Activated T-cell treated with anti-CD3 and anti-CD28 coated beads, Interleukin-2, amount 50 U/mL, for 72 hours (primary cell): ENCODE measurements at places on chromosomes 11 and 22. TPM values are rescaled to one million over a fixed set of nuclear protein-coding genes. Genes with fewer than 3 reads are reported as not detected.
A peak's percentile ranks its signal among the peaks of the same experiment; 100 is the strongest.

- no peak for DNase-seq
Measured at GRCh38 chr22:39308614-39309363, 10.6 kb downstream of the RPL3 start.

CDC45 gene
- total RNA-seq, result 119 TPM

DNA sequence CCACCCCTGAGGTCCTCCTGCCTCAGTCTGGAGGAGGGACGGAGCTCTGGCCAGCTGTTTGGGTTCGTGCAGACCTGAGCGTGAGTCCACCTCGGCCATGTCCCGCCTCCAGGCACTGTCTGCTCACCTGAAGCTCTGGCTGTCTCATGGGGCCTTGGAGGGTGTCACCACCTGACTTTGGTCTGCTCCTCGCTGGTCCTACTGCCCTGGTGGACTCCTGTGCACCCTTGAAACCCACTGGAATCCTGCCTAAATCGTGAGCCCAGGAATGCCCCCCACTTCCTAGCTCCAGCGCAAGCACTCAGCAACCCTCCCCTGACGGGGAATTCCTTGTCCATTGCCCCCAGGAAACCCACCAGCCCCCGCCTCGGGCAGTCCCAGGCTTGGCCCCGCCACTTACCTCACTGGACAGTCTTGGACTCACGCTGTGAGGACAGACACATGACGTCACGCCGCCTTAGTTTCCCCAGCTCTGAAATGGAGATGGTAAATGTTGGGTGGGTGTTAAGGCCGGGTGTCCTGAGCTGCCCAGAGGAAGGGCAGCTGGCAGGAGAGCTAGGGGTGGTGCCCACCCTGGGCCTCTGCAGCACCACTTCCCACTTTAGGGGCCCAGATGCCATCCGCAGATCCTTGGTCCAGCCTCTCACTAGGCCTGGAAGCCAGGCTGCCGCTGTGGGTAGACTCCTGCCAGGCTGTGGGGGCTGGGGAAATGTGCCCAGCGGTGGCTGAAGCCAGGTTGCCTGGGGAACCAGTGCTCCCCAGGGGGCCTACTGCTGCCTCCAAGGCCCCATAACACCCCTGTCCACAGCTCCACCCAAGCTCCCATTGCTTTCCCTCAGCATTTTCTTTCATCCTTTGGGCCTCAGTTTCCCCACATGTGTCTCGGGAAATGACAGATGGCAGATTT, 18.2 kb upstream of the TBX1 start:
- no peak for DNase-seq

DNA sequence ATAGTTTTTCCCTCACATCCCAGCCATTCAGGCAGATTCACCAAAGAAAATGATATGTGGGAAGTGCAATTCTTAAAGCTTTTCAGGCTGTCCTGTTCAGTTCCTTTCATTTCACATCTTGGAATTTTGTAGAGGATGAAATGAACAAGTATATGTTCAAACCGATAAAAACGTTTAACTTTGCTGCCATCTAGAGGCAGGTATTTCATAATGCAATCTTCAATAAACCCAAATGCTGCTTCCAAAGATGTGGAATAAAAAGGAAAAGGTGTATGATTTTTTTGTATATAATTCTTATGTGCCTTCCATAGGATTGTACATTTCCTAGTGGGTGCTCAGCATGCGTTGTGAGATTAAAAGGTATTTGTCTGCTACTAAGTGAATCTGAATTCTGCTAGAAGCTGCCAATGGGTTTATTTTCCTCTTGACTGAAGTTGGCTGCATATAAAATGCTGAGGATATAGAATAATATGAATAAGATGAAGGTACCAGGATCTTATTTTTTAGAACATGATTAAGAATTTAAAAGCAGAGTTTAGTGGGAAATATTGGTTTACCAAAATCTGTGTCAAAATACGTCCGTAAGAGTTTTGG, 199.3 kb downstream of the PGR start:
- no peak for DNase-seq

DNA sequence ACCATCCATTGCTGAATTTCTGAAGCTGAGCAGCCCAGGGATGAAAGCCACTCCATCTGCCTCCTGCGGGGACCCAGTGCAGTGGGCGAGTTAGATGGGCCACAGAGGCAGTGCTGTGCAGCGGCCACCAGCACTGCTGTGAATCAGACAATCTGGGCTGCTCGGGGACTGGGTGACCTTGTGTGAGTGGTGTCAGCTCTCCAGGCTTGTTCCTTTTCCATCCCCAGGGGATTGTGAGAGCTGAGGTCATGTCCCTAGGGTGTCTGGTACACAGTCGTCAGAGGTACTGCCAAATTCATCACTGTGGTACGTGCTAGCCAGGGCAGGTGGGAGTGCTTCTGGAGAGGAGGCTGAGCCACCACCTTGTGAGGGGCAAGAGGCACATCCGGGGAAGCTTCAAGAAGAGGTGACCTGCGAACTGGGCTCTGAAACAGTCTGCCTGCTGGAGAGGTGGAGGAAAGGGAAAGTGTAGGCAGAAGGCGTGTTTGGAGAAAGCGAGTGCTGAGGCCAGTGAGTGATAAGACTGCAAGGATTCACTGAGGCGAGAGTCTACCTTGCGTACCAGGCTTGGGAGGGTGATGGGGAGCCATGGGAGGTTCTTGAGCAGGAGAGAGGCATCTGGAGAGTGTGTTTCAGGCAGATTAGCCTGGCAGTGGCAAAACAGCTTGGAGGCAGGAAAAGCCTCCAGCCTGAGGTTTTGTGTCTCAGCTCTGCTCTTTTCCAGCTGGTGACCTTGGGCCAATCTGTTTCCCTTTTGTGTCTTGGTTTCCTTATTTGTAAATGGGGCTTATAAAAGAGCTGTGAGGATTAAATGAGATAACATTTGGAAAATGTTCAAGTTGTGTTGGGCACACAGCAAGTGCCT, 22.7 kb downstream of the CACNA1I start:
- DNase-seq, result no peak

- no peak for DNase-seq
Measured at GRCh38 chr22:45210577-45210976, 30.1 kb downstream of the KIAA0930 start.

- no peak for DNase-seq
Measured at GRCh38 chr11:45993531-45994001, 71.1 kb downstream of the LARGE2 start.

GRCh38 chr11:112163875-112164685, at the start of gene IL18:
IL18 (minus strand) TSS chr11:112164094; CDS start chr11:112155053, 9,041 bp downstream.
- DNase-seq, result no peak

DNA sequence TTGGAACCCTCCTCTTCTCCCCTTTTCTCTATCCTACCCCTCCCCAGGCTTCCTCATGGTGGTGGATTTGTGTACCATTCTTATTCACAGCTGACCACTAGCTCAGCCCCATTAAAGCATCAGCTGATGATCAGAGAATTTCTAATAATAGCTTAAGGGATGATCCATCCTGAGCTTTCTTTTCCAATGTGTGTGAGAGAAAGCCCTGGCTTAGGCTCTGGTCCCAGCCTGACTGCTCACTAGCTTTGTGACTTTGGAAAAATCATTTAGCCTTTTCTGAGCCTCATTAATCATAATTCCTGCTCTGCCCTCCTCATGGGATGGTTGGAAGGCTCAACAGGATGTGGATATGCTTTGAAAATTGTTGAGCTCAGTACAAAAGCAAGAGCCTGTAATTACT, 26.3 kb upstream of the CCDC90B start:
- no peak for DNase-seq

GRCh38 chr11:46281371-46281831, 3.9 kb downstream of the CREB3L1 start:
- DNase-seq, result no peak

ZNF280A gene
- total RNA-seq, result not detected

DNA sequence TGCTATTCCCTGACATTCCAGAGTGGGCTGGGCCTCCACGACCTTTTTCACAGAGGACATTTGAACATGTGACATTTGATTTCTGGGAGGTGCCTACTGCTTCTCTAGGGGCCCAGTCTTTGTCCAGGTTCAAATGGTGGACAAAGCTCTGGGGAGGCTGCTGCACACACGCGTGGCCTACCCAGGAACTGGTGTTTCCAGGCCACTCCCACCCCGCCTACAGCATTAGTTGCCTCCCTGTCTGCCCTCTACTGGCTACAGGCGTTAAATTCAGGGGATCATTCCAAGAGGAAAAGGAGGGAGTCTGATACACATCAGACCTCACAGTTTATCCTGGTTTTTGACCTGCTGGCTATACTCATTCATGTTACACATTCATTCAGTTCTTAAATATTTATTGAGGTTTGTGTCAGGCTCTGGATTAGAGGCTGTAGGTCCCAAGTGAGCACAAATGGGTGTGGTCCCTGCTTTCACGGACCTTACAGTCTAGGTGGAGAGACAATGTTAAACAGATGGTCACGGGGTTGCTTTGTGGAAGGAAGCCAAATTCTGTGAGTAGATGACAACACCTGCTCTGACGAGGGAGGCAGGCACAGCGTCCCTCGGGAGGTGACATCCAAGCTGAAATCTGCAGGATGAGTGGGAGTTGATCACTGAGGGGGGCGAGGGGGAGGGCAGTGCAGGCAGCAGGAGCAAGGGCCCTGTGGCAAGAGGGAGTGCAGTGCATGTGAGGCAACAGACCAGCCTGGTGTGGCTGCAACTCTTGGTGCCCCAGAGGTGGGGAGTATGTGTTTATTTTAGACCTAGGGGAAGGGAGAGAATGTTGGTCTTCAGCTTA, 11.8 kb downstream of the TUB start:
- peak; percentile 56 for DNase-seq

GAB4 gene
- not detected for total RNA-seq

COA4 gene
- 38.1 TPM for total RNA-seq

FOLR2 gene
- total RNA-seq, result not detected

CLMP gene
- 0.19 TPM for total RNA-seq

- no peak for DNase-seq
Measured at GRCh38 chr11:85170184-85170583, 457.0 kb downstream of the DLG2 start.

GP1BB gene
- 0.17 TPM for total RNA-seq
